ENCODE measurements at places on chromosomes 7 and 10. TPM values are rescaled to one million over a fixed set of nuclear protein-coding genes. Genes with fewer than 3 reads are reported as not detected.

ARID5B gene
- total RNA-seq = 10.1 TPM

MAD1L1 gene
- 10.0 TPM for total RNA-seq

- no peak for DNase-seq
Observed at GRCh38 chr10:87746911-87747310, 71.1 kb downstream of the ATAD1 start.

DNA sequence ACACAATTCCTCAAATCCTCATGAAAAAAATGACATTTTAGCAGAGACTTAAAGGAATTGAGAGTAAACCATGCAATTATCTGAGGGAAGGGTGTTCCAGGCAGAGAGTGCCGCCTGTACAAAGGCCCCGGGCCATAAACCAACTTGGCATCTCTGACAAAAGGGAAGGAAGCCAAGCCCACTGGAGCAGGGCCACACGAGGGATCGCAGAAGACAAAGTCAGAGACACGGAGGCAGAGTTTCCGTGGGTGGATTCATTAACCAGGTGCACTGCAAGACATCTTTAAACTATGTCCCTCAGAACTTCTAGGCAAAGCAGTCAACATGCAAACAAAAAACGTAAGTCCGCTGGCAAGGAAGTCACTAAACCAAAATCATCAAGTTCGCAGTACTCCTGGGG lies 92.0 kb downstream of the SFMBT2 start:
- DNase-seq = no peak

DNA sequence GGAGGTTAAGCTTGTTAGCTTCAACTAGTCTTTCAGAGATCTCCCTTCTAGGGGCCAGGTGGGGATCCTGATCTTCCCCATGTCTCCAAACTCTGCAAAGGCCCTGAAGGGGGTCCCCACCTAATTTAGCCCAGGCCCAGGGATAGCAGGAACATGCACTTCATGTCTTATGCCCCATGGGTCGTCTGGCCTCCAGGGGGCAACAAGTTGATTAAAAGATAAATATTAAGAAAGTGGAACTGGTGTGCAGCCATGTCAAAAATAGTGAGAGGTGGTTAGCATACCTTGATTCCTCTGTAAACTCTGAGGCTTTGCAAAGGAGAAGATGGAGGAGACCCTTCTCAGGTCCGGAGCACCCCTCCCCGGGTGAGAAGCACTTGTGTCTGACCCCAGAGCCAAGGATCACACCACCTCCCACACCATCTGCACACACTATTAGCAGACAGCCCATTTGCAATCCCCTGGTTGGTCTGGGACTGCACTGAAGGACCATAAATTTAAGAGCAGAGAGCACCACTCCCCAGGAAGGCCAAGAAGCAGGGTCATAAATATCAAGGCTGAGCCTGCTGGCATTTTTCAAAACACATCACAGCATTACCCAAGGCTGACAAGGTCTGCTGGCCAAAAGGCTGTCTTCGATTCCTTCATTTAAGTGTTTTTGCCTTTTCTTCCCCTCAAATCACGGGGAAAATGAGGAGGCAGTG lies 44.2 kb upstream of the LRRC18 start:
- no peak for DNase-seq

Data from pancreas (tissue), 10 donors.